Adrenal gland (tissue), 19 donors: ENCODE measurements at places on chromosomes 7 and 10.

DNA sequence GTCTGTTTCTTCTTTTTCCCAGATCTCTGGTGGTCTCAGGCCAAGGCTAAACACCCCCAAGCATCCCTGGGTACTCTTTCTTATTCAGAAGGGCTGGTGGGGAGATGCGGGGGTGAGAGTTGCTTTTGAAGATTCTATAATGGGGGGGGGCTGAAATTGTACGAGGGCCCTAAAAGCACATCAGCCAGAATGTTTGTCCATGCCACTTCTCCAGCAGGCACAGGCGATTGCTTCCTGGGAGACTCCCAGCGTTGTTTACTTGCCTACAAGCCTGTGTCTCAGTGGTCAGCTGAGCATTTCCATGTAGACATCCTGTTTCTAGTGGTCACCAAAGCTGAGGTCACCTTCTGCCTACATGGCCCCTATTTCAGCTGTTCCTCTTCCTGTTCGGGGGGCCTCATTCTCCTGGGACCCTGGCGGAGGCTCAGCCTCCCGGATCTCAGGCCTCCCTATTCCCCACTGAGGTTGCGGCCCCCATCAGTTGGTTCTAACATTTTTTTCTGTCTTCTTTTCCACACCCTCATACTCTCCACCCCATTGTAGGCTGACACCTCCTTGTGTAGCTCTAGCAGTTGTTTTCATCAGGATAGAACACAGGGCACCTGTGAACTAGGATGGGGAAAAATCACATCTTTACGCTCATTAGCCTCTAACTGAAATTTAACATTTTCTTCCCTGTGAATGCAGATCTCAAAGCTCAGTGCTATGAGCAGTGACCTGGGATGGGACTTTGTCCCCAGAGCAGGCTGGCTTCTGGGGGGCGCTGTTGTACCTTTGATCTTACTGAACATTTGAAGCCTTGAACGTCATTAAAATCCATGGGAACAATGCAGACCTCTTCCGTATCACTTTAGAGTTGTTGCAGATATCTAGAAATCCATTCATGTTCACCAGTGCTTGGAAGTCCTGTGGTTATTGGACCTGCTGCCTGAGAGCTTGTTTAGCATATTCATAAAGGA lies 286.5 kb downstream of the GLRX3 start:
- no peaks in the 10 kb centered on the region for H3K36me3 ChIP-seq
- H3K4me1 ChIP-seq, result no peaks in the 10 kb centered on the region
- H3K27me3 ChIP-seq, result no peaks in the 10 kb centered on the region
- no peak overlapping the region for H3K27ac ChIP-seq

DNA sequence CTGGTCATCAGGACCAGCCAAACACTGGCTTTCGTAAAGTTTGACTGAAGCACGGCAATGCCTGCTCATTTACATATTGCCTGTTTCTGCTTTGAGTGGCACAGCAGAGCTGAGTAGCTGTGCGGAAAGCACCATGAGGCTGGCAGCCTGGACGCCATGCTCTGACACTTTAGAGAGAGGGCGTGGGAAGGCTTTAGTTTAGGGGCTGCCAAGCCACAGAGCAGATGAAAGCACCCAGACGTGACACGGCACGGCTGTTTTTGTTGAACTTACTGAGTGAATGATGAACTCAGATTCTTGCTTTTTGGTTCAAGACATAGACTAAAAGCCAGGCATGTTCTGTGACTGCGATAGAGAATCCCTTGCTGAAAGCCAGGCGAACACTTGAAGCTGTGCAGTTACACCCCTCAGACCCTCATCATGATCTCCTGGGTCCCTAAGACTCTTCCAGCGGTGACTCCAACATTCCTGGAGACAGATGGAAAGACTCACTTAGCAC lies 182.1 kb downstream of the ZMYND11 start:
- H3K27me3 ChIP-seq, result no peaks in the 10 kb centered on the region
- no peak overlapping the region for H3K27ac ChIP-seq
- no peaks in the 10 kb centered on the region for H3K4me1 ChIP-seq
- H3K36me3 ChIP-seq, result peaks cover 16% of the 10 kb centered on the region

DNA sequence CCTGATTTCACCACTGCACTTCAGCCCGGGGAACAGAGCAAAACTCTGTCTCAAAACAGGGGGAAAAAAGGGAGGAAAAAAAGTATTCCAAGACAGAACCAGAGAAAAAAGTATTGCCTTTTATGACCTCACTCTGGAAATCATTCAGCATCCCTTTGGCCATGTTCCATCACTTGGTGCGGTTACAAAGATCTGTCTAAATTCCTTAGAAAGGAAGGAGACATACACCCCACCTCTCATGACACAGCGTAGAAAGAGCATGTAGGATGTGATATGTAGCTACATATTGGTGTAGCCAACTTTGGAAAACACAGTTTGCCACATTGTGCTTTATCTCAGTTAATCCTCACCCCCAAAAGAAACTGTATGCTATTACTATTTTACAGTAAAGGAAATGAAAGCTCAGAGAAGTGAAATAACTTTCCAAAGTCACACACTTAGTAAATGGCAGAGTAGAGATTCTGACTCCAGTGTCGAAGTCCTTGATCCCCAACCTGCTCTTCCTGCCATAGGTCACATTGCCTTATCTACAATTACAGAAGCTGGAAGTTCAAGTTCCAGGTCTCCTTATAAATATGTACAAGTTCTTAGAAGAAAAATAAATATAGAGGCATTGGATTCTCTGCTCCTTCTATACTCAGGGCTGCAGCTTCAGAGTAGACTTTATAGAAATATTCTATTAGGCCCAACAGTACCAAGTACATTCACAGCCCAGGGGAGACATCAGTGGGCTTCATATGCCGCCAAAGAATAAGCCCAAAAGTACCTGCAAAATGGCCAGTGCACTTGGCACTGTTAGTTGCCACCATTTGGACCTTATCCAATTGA lies 91.6 kb upstream of the KMT2E start:
- H3K4me3 ChIP-seq, result no peak overlapping the region
- DNase-seq, result no peak
- no peaks in the 10 kb centered on the region for H3K36me3 ChIP-seq
- peak overlapping the region; percentile 2 for H3K27ac ChIP-seq
- H3K4me1 ChIP-seq, result no peaks in the 10 kb centered on the region

DNA sequence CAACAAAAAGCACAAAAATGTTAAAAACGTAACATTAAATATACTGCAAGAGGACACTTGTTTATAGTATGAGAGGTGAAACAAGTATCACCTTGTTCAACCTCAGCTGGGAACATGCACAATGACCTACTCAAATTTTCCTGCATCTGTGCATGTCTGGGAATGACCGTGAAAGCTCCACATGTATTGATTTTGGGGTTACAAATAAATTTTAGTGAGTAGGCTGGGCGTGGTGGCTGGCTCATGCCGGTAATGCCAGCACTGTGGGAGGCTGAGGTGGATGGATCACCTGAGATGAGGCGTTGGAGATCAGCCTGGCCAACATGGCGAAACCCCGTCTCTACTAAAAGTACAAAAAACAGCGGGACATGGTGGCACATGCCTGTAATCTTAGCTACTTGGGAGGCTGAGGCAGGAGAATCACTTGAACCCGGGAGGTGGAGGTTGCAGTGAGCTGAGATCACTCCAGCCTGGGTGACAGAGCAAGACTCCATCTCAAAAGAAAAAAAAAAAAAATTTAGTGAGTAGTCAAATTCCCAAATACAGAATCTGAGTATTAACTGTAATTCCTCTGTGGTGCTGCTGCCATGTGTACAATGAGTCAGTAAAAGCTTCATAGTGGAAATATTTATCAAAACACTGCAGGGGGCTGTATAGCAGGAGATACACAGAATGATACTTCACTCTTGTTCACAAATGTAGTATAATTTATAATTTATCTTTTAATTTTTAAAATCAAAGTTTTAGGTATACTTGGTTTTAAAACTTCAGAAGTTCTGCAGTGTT lies 41.1 kb downstream of the SUGCT start:
- no peaks in the 10 kb centered on the region for H3K27me3 ChIP-seq
- no peaks in the 10 kb centered on the region for H3K4me1 ChIP-seq
- DNase-seq, result no peak

DNA sequence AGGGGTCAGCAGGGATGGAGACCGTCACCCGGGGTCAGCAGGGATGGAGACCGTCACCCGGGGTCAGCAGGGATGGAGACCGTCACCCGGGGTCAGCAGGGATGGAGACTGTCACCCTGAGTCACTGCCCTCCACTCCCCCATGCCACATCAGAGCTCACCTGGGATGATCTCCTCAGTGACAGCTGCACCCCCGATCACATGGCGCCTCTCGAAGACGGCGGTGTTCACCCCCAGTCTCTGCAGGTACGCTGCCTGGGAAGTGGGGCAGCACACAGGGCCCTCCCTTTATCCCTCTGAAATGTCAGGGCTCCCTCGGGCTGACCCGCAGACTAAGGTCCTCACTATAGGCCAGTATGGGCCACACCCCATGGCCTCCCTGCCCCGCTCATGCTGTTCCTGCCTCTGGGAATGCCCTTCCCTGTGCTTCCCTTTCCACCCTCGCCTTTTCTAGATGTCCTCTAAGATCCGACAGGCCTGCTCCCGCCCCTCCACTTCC lies 7.2 kb downstream of the PYROXD2 start:
- H3K27me3 ChIP-seq, result no peaks in the 10 kb centered on the region
- DNase-seq, result no peak
- H3K4me1 ChIP-seq, result peaks cover 8% of the 10 kb centered on the region
- no peak overlapping the region for H3K4me3 ChIP-seq
- no peak overlapping the region for H3K27ac ChIP-seq
